ENCODE measurements at places on chromosomes 2 and 18.

- no peak for DNase-seq
These were observed 40.2 kb downstream of the POLR1A start for GRCh38 chr2:86065512-86065911.

- DNase-seq: no peak
These were observed 161.4 kb downstream of the ZEB2 start for GRCh38 chr2:144358374-144358964.

DNA sequence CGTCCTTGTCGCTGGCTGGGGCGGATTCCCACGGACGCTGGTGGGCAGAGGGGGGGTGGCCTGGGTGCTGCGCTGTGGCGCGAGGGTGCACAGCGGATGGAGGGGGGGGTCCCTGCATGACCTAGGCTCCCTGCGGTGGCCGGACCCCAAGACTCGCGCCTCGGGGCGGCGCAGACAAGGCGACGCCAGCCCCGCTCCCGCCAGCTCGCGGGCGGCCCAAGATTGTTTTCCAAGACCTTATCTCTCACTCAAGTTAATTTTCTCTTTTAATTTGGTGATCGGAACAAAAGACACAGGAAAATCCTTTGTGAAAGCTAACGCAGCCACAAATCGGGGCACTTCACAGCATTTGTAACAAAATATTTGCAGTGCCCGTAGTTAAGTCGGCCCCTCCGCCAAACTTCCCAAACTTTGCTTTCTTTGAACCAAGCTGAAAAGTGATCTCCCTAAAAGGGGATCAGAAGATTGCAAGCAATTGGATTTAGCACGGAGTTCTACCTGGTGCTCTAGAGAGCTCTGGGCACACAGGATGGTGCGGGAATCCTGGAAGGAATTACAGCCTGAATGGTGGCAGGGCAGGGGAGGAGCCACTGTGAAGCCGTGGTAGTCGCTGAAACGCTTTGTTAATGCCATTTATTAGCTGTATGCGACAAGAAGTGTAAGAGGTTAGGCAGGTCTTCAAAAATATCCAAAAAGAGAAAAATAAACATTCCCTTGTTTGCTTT is 4.8 kb upstream of the ID2 start:
- no peak for DNase-seq

GRCh38 chr18:5604778-5605177 is 61.0 kb upstream of the EPB41L3 start:
- no peak for DNase-seq

DNA sequence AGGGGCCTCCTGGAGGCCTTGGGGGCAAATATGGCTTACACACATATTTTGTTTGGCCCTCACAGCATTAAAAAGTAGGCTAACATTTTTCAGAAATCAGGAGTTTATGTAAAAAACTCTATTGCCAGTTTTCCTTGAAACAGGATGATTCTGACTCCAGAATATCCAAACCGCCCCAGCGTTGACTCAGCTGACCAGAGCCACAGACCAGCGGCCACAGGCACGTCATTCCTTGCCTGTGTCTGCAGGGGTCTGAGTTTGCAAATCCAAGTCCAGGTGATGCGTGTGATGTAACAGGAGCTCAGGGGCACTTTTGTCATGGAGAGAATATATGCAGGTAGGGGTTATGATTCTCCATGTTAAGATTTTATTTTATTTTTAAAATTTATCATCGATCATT is 79.4 kb upstream of the ALKAL2 start:
- no peak for DNase-seq

All from CD4-positive, alpha-beta T cell (primary cell).